ENCODE measurements at places on chromosomes 3 and 15. TPM values are rescaled to one million over a fixed set of nuclear protein-coding genes. Genes with fewer than 3 reads are reported as not detected.

The GOLGA8Q gene
- total RNA-seq, result 1.0 TPM

The TASOR gene
- total RNA-seq, result 60.7 TPM

The GOLGA8T gene
- total RNA-seq, result not detected

The PP2D1 gene
- total RNA-seq, result not detected

The PLSCR4 gene
- not detected for total RNA-seq

The MELTF gene
- 2.2 TPM for total RNA-seq

GRCh38 chr15:77538027-77538451 is 94.7 kb downstream of the LINGO1 start:
- H3K27me3 ChIP-seq, result no peaks in the 10 kb centered on the region
- no peak overlapping the region for H3K4me3 ChIP-seq
- no peaks in the 10 kb centered on the region for H3K36me3 ChIP-seq

- H3K27ac ChIP-seq, result no peak overlapping the region
- no peaks in the 10 kb centered on the region for H3K27me3 ChIP-seq
- no peaks in the 10 kb centered on the region for H3K36me3 ChIP-seq
- no peak for DNase-seq
- H3K4me1 ChIP-seq, result no peaks in the 10 kb centered on the region
These were observed 14.7 kb downstream of the USP50 start for GRCh38 chr15:50531766-50532165.

Data from CD8-positive, alpha-beta memory T cell (primary cell).